ENCODE measurements at places on chromosomes 1 and 21. TPM values are rescaled to one million over a fixed set of nuclear protein-coding genes. Genes with fewer than 3 reads are reported as not detected.

DNA sequence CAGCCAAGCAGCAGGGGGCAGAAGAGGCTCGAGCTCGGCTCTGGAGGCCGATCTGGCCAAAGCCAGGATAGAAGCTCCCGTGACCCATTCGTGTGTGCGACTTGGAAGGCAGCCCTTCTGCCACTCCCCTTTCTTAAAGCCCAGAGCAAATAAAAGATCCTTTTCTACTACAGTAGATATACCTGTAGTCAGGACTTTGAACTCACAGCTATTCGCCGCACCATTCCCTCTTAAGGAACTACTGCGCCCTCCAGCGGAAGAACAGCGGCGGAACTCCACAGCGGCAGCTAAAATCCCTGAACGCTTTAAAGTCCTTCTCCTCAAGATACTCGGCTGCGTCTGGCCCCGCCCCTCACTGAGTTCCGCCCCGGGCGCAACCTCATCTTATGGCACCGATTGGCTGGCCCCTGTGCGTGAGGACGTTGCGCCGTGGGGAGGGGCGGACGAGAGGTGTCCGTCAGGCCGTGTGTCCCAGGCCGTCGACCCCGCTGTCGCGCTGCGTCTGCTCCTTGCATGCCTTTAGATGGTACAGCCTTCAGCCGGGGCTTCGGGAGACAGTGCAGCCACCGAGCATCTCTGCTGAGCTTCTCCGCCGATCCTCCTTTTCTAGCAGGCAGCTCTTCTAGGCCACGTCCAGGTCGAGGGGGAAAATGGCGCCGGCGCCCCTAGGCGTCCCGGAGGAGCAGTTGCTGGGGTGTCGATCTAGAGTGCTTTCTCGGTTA lies at the start of gene LRIG2:
Gene LRIG2, plus strand, starts transcription at position 442 of the 722 bp plus-strand sequence. Its CDS starts 209 bp downstream, at position 651.
- peak; percentile 98 for DNase-seq

GRCh38 chr1:53196017-53196484 lies 573 bp upstream of the CPT2 start:
- no peak for DNase-seq

GRCh38 chr1:65965112-65965996 lies 172.7 kb downstream of the PDE4B start:
- no peak for DNase-seq

- no peak for DNase-seq
These were observed 436.6 kb upstream of the C1orf87 start for GRCh38 chr1:60510162-60510561.

Gene RNF186
- not detected for total RNA-seq

Gene ASCL5
- not detected for total RNA-seq

Gene PDZK1IP1
- not detected for total RNA-seq

Gene TEDDM1
- not detected for total RNA-seq

Gene GCSAML
- not detected for total RNA-seq
